Memory B cell (primary cell): ENCODE measurements at places on chromosomes 3 and 15.
A peak's percentile ranks its signal among the peaks of the same experiment; 100 is the strongest.

- H3K27me3 ChIP-seq = no peaks in the 10 kb centered on the region
- H3K4me3 ChIP-seq = peak overlapping the region; percentile 95
- peak overlapping the region; percentile 85 for H3K27ac ChIP-seq
- no peak for DNase-seq
- no peaks in the 10 kb centered on the region for H3K36me3 ChIP-seq
Measured at GRCh38 chr3:182979103-182979673, 1.1 kb downstream of the DCUN1D1 start.

DNA sequence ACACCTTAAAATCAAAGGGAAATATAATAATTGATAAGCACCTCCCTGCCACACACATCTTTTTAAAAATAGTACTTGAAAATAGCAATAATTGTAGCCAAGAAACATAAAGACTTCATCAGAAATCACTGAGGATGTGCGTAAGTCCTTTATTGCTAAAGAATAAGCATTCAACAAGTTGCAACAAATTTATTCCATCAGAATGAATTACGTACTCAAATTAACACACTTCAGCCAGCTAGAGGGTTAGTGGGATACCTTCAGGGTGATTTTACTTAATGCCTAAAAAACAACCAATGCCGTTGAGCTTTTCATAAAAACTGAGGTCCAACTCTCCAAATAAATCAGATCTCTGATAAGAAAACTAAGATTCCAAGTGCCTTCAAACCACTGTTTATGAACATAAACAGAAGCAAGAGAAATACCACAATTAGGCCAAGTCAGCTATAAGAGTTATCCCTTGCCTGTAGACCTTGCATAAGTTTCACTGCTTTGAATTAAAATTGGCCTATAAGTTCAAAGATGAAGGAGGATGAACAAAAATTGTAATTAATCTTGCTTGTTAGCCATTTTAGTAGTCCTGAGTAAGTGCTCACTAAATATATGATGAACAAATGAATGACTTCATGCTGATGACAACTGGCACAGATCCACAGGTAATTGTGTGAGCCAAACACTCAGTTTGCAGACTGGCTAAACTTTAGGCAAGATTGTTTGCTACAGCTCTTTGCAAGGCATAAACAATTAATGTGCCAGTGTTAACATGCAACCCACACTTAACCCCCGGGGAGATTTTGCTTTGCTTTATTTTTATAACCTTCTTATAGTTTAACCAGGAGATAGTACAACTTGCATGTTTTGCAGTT lies 375.1 kb upstream of the THBS1 start:
- DNase-seq = no peak
- H3K27ac ChIP-seq = no peak overlapping the region
- H3K4me1 ChIP-seq = no peaks in the 10 kb centered on the region
- H3K36me3 ChIP-seq = no peaks in the 10 kb centered on the region

- H3K36me3 ChIP-seq = no peaks in the 10 kb centered on the region
- DNase-seq = no peak
- no peak overlapping the region for H3K4me3 ChIP-seq
- no peak overlapping the region for H3K27ac ChIP-seq
- peaks cover 21% of the 10 kb centered on the region for H3K27me3 ChIP-seq
Measured at GRCh38 chr3:99633887-99634558, 4.4 kb upstream of the COL8A1 start.

DNA sequence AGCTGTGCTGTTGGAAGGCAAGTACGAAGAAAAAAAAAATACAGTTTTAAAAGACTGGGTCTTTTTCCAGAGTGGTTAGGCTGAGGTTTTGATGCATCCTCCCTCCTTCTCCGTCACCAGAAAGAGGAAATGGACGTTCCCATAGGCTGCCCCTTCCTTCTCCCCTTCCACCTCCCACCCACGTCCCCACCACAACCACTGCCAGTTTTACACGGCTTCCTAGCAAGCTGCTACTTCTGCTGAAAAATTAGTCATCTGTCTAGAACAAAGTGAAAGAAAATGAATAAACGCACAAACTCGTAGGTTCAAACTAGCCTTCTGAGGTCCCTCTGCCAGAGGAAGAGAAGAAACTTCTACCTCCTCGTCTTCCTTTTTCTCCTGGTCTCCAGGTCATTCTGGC lies 71.6 kb upstream of the RPL35A start:
- H3K27me3 ChIP-seq = no peaks in the 10 kb centered on the region
- peaks cover 24% of the 10 kb centered on the region for H3K36me3 ChIP-seq
- no peak for DNase-seq
- H3K4me3 ChIP-seq = no peak overlapping the region
- no peak overlapping the region for H3K27ac ChIP-seq

DNA sequence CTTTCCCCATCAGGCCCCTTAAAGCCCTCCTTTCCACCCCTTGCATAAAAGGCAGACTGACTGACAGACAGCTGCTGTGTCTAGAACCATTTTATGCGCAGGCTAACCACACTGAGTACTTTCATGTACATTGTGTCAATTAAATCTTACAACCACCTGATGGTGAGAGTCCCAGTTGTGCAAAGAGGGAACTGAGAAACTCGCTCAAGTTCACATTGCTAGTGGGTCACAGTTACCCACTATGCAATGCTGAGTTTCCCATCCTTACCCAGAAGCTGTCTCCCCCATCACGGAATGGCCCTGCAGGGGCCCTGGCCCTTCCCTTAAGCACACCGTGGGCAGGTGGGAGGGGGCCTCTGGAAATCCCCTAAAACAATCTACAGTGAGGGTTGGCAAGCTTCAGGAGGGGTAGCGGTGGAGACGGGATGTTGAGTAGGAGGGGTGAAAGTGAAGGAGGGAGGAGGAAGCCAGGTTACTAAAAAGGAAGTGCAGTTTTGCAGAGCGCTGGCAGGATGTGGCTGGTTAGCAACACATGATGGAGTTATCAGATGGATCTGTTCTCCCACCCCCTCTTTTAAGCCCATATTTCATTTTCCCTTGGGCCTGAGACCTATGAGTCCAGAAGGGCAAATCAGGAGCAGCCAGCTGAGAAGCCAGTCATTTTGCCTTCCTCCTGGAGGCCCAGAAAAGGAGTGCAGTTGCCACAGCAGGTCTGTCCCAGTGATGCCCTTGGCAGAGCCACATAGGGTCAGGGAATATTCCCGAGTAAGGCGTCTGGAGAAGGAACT lies 30.0 kb downstream of the STARD5 start:
- DNase-seq = peak; percentile 80
- H3K4me1 ChIP-seq = peaks cover 61% of the 10 kb centered on the region
- peak overlapping the region; percentile 99 for H3K4me3 ChIP-seq
- peaks cover 30% of the 10 kb centered on the region for H3K36me3 ChIP-seq
- no peaks in the 10 kb centered on the region for H3K27me3 ChIP-seq
- H3K27ac ChIP-seq = peak overlapping the region; percentile 95
